ENCODE measurements at places on chromosomes 1 and 21.

DNA sequence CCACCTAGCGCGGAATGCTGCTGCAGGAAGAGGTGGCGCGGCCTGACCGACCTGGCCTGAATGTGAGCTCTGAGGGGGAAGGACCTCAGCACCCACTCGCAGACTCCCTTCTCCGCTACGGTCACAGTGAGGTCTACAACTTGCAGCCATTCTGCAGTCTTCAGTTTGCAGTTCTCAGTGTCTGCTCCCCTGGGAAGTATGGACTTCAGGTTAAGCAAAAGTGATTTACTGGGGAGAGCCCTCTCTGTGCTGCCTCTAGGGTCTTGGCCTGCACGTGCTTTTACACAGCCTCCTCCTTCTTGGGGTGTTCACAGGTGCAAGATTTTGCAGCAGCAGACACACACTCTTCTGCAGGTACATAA is 296.0 kb downstream of the OMA1 start:
- no peak for DNase-seq

GRCh38 chr1:100028765-100029164 is 59.0 kb downstream of the SLC35A3 start:
- no peak for DNase-seq

GRCh38 chr1:54046671-54047383 is 6.2 kb downstream of the TMEM59 start:
- no peak for DNase-seq

DNA sequence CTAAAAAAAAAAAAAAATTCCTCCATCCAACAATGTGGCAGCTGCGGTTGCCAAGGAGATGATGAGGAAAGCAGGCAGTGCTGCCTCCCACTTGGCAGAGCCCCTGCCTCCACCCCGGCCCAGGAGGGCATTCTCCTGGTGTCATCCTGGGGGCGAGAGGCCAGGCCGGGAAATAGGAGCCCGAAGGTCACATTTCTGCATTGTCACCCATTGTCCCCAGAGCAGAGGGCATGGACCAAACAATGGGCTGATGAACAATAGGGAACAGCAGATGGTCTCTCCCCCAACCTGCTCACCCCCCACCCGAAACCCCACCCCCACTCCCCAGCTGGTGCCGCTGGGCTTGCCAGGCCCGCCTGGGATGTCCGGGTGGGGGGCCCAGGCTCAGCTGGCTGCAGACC is 37.3 kb downstream of the CAMK2N1 start:
- no peak for DNase-seq

- no peak for DNase-seq
Observed at GRCh38 chr1:193451001-193451400, 264.6 kb upstream of the B3GALT2 start.

DNA sequence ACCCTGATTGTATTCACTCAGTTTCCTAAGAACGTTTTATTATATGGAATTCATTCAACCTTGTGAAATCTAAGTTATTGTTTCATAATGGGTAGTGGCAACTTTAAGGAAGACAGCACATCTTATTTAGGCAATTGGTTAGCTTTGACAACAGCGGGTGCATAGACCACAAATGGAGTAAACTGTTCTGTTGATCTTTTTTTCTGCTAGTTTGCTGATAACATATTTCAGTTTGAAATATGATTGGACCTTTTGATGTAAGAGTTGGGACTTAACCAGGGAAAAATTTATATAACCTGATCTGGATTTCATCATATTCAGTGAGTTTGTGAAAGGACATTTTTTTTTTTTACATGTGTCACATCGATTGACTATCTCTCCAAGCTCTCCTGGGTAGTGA is 151.7 kb downstream of the HLX start:
- no peak for DNase-seq

GRCh38 chr1:25186161-25187007 is 45.9 kb downstream of the SYF2 start:
- DNase-seq: no peak

DNA sequence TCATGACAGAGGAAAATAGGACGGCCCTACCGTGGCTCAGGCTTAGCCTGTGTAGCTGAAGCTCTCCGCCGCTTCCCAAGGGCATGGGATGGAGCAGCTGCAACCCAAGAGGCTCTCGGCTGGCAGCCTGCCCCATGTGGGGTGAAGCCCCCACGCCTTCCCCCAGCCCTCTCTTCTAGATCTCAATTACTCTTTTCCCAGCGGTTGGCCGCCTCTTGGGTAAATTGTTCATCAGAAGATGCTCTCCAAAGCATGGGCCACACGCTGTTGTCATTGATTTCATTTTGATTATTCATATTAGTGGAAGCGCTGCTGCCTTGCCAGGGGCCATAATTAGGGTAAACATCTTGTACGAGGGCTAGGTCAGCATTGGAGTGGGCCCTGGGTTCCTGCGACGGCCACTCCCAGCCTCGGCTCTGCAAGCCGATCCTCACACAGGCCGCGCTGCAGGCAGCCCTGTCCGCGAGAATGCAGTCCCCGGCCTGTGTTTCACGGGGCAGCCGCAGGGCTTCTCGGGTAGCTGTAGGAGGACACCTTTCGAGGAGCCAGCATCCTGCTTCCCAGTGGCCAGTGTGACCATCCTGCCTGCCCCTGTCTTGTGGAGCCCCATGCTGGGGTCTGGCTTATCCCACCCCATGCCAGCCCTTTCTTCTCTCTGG is 114.4 kb upstream of the VAMP3 start:
- no peak for DNase-seq

DNA sequence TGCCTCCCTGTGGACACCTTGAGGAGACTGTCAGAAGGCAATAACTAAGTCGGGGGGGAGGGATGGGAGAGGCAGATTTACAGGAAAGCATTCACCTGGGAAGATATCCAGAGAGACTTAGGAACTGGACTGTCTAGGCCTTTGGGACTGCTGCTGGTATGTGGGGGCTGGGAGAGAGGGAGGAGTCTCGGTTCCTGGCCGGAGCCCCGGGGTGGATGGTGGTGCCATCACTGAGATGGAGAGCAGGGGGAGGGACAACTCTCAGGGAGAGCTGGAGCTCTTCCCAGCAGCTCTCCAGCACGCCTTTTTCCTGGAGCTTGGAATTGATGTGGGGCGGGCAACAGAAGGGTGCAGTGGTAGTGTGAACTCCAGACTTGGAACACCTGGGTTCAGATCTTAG is 22.1 kb downstream of the PTPRF start:
- DNase-seq: no peak

DNA sequence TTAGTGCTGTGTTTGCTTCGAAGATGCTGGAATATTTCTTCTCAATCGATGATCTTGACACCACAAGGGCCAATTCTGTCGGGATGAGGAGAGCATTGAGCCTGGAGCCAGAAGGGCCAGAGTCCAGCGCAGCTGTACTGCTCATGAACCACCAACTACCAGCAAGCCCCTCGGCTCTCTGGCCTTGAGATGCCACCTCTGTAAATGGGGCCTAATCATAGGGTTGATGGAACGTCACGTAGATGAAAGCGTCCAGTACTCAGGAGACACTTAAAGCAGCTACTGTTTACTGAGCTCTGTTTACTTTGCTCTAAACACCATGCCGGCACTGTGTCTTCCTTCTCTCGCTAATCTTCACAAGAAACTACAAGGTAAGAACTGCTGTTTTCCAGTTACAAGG is 26.3 kb downstream of the CCDC185 start:
- no peak for DNase-seq

- DNase-seq: no peak
Observed at GRCh38 chr1:173960625-173961024, 43.5 kb upstream of the SERPINC1 start.

DNA sequence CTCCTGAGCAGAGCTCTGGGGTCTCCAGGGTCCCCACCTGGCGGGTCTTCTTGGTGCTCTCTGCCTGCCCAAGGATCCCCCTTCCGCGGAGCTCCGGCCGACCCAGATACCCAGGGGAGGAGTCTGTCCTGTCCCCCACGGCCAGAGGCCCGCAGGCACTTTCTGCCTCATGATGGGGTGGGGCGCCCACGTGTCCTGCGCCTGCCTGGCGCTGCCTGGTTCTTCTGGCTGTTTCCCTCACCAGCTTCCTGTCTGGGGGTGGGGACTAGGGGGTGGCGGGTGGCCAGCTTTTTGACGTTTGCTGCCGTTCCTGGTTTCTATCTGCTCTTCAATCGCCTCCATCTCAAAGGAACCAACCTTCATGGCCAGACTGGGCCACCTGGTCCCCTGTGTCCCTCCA is 313.3 kb upstream of the VAMP3 start:
- no peak for DNase-seq

- DNase-seq: no peak
Observed at GRCh38 chr1:72366466-72366865, 84.1 kb upstream of the NEGR1 start.

DNA sequence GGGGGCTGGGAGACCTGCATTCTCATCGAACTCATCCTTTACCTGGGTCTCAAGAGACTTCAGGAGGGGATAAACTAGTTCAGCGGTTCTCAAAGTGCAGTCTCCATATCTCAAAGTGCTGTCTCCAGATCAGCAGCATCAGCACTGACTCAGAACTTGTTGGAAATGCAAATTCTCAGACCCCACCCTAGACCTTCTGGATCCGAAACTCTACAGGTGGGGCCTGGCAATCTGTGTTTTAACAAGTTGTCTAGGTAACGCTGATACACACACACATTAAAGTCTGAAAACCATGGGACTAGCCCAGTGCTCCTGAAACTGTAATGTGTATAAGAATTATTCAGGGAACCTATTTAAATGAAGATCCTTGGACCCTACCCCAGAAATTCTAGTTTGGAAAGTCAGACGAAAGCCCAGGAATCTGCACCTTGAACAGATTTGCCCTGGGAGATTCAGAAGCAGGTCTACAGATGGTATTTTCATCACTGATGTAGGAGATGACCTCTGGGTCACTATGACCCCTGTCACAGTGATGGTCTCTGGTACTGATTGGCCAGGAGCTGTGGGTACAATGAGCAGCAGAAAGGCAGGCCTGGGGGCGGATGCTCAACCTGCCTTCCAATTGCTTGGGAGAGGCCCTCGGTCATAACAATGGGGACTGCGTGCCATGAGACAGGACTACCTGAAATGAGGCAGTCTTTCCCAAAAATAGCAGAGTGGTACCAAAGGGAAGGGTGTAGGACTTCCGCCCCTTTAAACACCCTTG is 127.2 kb downstream of the FAM78B start:
- no peak for DNase-seq

DNA sequence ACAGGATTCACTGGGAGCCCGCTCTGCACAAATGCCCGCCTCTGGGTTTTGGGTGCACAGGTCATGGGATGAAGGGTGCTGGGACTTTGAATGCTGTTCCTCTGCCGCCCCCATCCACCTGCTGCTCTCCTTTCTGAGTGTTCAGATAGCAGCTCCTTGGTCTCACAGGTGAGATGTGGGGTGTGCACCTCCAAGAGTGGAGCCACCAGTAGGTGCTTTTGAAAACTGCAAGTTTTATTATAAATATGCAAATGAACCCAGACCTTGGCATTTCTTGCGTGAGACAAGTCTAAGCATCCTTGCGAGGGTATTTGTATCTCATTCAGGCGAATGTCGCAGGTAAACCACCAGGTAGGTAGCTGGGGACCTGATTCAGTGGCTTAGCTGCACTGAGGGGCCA is 30.2 kb downstream of the OBSCN start:
- DNase-seq: no peak

DNA sequence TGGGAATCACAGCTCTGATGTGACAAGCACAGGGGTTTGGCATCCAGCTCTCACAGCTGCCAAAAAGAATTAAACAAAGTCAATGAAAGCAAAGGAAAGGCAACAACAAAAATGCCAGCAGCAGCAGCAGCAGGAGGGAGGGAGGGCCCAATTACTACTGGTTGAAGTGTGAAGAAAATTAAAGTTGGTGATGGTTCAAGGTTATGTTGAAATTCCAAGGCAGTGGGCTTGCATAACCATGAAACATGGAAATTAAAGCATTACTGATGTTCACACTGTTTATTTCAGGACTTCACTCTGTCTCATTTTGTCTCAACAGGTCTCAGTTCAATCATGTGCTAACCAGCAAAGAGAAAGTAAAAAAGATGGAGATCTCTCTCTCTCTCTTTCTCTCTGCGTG is 220.3 kb upstream of the LYPLAL1 start:
- no peak for DNase-seq

DNA sequence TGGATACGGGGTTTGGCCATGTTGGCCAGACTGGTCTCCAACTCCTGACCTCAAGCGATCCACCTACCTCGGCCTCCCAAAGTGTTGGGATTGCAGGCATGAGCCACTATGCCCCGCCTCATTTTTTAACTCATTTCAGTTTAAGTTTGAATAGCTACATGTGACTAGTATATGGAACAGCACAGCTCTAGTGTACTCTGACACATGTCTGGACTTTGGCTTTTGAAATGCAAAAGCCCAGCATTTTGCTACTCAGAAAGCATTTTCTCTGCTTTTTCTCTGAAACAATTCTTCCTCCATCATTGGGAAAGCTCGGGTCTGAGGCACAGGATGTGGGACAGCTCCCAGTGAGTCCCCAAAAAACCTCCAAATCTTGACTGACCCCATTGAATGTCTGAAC is 4.0 kb upstream of the SSR2 start:
- DNase-seq: no peak
